IMR-90 (cell line): ENCODE measurements at places on chromosomes 1 and 21. TPM values are rescaled to one million over a fixed set of nuclear protein-coding genes. Genes with fewer than 3 reads are reported as not detected.

GRCh38 chr1:53134042-53134485, 8.4 kb downstream of the SLC1A7 start:
- H3K4me1 ChIP-seq = peaks cover 11% of the 10 kb centered on the region
- H3K27me3 ChIP-seq = no peaks in the 10 kb centered on the region
- no peaks in the 10 kb centered on the region for H3K36me3 ChIP-seq
- no peak overlapping the region for H3K4me3 ChIP-seq
- no peak for DNase-seq

DNA sequence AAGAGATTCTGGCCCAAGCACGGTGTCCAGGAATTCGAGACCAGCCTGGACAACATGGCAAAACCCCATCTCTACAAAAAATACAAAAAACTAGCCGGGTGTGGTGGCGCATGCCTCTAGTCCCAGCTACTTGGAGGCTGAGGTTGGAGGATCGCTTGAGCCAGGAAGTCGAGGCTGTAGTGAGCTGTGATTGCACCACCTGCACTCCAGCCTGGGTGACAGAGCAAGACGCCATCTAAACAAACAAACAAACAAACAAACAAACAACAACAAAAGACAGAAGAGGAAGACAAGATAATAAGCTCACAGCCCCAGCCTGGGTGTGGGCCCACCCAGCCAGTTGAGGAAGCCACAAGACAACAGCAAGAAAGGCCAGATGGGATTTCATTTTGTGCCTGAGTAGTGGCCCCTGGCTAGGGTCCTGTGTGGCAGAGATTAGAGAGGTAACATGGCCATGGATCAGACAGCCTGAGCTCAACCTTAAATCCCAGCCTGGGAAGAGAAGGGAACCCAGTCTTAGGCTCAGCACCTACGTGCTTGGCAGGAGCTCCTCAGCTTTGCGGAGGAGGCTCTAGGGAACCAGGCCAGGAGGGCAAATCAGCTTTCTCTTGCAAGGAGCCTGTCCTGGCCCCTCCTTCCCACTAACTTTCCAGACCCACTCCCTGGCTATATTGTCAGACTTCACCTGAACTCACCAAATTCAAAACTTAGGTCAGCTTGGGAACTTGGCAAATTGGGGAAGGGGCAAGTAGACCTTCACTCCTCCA, 4.9 kb upstream of the BEST4 start:
- no peak for DNase-seq
- no peaks in the 10 kb centered on the region for H3K4me1 ChIP-seq
- H3K27ac ChIP-seq = no peak overlapping the region
- no peak overlapping the region for H3K4me3 ChIP-seq
- H3K27me3 ChIP-seq = peaks cover 2% of the 10 kb centered on the region; the same call in 1 of the 2 replicates

DNA sequence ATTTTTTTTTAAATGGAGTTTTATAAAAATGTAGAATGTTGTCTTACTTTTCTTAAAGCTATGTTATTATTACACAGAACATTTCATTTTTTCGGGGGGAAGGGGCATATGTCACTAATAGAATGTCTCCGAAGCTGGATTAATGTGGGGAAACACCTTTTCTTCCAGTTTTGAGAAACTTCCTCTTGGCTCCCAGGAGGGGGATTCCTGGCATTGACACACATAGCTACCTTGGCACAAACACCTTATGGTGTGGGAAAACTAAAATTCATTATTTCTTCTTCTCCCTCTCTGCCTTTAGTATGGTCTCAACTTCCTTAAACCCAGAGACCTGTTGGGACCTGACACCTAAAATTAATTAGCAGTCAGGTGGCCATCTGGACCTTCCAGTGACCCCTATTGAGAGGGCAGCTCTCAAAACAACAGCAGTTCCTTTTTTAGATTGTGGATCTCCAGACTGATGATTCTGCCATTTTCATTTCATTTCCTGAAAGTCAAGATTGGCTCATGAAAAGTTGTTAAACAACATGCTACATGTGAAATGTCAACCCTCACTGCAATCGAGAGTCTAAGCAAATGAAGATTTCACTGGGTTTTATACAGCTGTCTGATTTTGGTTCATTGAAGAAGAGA, 70.1 kb upstream of the EDEM3 start:
- no peak for DNase-seq
- H3K4me1 ChIP-seq = peaks cover 10% of the 10 kb centered on the region
- H3K27ac ChIP-seq = no peak overlapping the region
- H3K4me3 ChIP-seq = no peak overlapping the region
- H3K27me3 ChIP-seq = no peaks in the 10 kb centered on the region

The L1TD1 gene
- not detected in 2 replicates for total RNA-seq

The TMIGD3 gene
- under 0.01 TPM in 1 of 2 replicates, not detected in the other for total RNA-seq

The MYOG gene
- total RNA-seq = not detected in 2 replicates

DNA sequence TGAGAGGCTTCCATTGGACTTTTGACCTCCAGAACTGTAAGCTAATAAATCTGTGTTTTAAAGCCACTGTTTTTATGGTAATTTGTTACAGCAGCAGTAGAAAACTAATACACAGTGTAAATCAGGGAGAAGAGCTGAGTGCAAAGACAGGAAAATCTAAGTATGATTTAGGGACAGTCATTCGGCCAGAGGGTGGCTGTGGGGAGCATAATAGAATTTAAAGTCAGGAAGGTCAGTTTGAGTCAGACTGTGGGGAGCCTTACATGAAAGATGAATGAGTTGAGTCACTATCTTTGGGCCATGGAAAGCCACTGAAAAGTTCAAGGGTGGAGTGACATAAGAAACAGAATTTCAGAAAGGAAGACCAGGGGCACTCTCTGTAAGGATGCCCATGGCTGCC, 52.4 kb upstream of the SSX2IP start:
- no peak overlapping the region for H3K4me3 ChIP-seq
- DNase-seq = peak; percentile 18
- no peak overlapping the region for H3K27ac ChIP-seq

The MPZ gene
- 0.18 and 0.28 TPM in 2 replicates for total RNA-seq

DNA sequence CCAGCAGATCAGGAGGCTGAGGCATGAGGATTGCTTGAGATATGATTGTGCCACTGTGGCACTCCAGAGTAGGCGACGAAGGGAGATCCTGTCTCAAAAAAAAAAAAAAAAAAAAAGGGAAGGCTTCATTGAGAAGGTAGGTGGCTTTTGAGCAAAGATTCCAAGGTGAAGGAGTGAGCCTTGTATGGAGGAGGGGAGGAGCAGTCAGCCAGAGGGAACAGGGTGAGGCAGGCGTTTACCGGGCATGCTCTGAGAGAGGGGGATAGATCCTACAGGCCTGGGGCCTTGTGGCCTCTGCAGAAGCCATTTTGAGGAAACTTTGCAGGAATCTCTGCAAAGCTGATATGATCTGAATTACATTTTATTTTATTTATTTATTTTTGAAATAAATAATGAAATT, 5.1 kb upstream of the HDAC1 start:
- no peak overlapping the region for H3K4me3 ChIP-seq
- no peak overlapping the region for H3K27ac ChIP-seq
- H3K4me1 ChIP-seq = no peaks in the 10 kb centered on the region
- no peaks in the 10 kb centered on the region for H3K27me3 ChIP-seq

DNA sequence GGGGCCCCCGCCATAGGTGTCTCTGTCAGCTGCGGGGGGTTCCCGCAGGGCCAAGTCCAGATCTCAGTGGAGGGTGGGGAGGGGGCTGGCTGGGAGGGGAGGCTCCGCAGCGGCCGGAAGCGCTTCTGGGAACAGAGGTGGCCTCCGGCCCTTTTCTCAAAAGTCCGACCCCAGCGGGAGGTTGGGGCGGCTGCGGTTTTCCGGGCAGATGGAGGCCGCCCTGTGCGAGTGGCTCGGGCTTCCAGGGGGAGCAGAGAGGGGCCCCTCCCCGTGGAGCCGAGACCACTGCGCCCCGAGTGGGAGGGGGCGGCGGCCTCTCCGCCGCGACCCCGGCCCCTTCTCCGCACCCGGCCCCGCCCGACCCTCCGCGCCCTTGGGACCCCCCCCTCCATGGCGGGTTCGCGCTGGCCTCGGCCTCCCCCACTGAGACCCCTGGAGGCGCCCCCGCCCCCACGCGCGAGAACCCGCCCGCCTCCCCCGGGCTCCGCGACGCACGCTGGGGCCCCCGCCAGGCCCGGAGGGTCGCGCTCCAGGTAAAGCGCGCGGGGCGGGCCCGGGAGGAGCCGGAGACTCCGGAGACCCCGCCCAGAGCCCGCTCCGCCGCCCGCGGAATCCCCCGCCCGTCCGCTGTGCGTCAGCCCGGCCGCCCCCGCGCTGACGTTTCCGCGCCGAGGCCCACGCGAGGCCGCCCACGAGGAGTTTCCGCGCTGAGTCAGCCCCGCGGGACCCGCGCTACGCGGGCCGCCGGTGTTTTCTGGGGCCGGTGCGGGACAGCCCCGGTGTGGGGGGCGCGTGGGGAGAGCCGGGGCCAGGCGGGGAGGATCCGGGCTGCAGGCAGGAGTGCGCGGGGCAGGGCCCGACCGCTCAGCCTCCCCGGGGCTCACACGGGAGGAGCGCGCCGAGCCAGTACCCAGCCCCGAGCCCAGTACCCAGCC, 5.2 kb downstream of the TNFRSF18 start:
- peak overlapping the region; percentile 71 for H3K4me3 ChIP-seq
- peak overlapping the region; percentile 61; the same call in 1 of the 2 replicates for H3K27ac ChIP-seq
- no peaks in the 10 kb centered on the region for H3K4me1 ChIP-seq
- no peaks in the 10 kb centered on the region; the same call in 1 of the 2 replicates for H3K27me3 ChIP-seq
- DNase-seq = peak; percentile 63
- H3K36me3 ChIP-seq = no peaks in the 10 kb centered on the region

DNA sequence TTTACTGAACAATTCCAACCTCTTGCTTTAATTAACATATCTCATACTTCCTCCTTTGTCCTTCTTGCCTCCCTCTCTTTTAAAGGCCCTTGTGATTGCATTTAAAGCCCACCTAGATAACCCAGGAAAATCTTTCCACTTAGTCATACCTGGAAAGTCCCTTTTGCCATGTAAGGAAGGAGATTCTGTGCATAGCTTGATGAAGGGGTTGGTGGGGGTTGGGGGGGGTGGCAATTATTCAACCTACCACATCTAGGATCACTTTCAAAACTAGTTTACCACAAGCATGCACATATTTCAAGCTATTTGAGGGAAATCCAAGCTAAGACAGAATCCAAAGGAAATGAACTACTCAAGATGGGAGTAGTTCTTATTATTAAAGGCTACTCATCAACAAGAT, 249.1 kb upstream of the PTBP2 start:
- no peaks in the 10 kb centered on the region for H3K27me3 ChIP-seq
- peak; percentile 90 for DNase-seq
- no peaks in the 10 kb centered on the region for H3K4me1 ChIP-seq
- H3K27ac ChIP-seq = no peak overlapping the region
- no peaks in the 10 kb centered on the region for H3K36me3 ChIP-seq

The DEPDC1 gene
- total RNA-seq = 14.7 and 32.5 TPM in 2 replicates
